ENCODE measurements at places on chromosomes 16 and 17.

- DNase-seq: no peak
- H3K27me3 ChIP-seq: no peaks in the 10 kb centered on the region
- no peaks in the 10 kb centered on the region for H3K4me1 ChIP-seq
- no peaks in the 10 kb centered on the region for H3K36me3 ChIP-seq
- H3K4me3 ChIP-seq: no peak overlapping the region
These were observed 88.0 kb downstream of the TMEM100 start for GRCh38 chr17:55634702-55635101.

DNA sequence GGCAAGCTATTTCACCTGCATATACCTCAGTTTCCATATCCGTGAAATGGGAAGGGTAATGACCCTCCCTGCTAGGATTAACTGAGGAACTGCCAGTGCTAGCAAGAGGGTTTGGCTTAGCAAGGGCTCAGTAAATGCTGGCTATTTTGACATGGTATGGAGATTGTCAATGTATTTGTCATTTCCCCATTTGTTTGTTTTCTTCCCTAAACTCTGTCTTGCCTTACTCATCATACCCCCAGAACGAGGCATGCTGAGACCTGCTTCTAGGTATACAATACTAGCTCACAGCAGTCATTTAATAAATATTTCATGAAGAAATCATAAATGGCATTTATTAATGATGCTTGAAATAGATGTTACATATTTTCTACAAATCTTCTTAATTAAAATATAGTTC is 124.0 kb downstream of the DYNLRB2 start:
- no peak overlapping the region for H3K4me3 ChIP-seq
- no peak overlapping the region for H3K27ac ChIP-seq
- no peak for DNase-seq

DNA sequence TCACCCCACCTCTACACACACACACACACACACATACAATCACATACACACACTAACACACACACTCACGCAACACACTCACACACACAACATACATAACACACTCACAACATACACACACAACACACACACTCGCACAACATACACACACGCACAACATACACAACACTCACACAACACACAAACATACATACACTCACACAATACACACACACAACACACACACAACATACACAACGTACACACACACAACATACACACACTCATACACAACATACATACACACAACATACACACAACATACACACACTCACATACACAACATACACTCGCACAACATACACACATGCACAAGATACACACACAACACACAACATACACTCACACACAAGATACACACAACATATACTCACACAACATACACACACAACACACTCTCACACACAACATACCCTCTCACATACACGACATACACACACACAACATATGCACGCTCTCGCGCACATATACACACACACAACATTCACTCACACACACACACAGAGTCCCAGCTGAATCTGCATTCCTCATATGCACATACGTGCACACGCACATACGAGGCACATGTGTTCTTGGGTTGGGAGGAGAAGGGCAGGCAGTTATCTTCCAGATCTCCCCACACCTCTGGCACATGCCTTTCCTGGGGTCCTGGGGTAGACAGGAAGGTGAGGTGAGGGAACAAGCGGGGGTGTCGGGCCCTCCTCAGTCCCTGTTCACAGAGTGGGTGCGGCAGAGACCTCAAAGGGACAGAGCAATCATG is 1.1 kb downstream of the ASGR2 start:
- no peak for DNase-seq
- no peaks in the 10 kb centered on the region for H3K36me3 ChIP-seq
- H3K27me3 ChIP-seq: no peaks in the 10 kb centered on the region
- no peak overlapping the region for H3K4me3 ChIP-seq
- H3K4me1 ChIP-seq: no peaks in the 10 kb centered on the region

DNA sequence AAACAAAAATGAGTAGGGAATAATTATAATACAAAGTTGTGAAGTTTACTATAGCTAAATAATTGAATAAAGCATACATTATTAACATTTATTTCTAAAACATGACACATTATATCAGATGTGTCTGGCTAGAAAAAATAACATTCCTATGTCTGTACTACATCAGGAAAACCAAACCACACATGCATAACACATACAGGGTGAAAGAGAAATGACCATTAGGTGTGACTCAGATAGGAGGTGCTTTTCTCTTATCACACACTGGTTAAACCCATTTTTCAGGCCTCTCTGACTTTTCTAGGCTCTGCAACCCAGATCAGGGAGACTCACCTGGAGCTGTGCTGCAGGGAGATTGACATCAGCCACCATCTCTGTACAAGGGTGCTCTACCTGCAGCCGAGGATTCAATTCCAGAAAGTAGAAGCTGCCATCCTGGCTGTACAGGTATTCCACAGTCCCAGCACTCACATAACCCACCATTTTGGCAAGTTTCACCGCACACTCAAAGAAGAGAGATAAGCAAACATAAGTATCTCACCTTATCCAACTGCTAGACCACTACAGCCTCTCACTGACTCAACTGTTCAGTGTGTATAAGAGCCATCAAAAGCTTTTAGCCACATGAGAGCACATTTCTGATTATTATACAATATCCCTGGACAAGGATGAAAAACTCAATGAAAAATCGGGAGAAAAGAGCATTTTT is 116.6 kb upstream of the C17orf78 start:
- no peak for DNase-seq
- no peaks in the 10 kb centered on the region for H3K4me1 ChIP-seq
- H3K4me3 ChIP-seq: no peak overlapping the region
- no peak overlapping the region for H3K27ac ChIP-seq

- H3K4me3 ChIP-seq: no peak overlapping the region
- H3K36me3 ChIP-seq: no peaks in the 10 kb centered on the region
- DNase-seq: no peak
- H3K27ac ChIP-seq: no peak overlapping the region
- no peaks in the 10 kb centered on the region for H3K27me3 ChIP-seq
These were observed 8.2 kb downstream of the LRRC37B start for GRCh38 chr17:32015245-32016013.

DNA sequence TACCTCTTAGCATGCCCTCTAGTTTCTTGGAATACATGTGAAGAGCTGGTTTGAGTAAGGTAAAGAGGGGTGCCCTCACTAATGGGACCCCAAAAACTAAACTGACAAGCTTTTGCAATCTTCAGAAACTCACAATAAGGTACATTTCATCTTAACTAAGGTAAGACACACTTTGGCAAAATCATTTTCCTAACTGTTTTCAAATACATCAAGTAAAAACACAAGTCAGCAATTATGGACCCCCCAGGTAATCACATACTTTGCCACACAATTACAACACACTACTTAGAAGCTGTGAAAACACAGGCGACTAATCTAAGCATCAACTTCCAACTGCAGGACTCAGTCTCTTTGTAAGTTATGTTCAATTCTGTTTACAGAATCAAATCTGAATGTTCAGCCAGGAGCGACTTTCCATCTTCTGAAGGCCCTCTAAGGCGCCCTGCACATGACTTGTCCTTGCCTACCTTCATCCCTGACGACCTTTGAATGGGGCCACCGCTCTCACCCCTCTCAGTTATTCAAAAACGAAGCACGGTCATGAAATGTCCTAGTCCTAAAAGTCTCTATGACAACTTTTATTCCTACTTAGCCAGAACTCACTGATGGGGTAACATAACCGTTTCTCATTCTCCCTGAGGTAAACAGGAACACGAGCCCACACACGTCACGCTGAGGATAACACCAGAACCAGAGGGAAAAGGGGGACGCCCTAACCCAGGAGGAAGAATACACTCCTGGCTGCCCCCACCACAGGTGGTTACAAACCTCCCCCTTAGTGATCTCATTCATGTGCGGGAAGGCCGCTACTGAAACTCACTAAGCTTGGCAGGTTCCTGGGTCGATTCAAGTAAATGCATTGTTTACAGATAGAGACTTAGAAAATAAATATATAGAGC is 5.5 kb downstream of the CREBBP start:
- H3K4me3 ChIP-seq: peak overlapping the region; percentile 5
- H3K4me1 ChIP-seq: peaks cover 83% of the 10 kb centered on the region
- no peak for DNase-seq
- H3K27ac ChIP-seq: no peak overlapping the region
- no peaks in the 10 kb centered on the region for H3K36me3 ChIP-seq

- no peak for DNase-seq
- no peak overlapping the region for H3K4me3 ChIP-seq
- no peaks in the 10 kb centered on the region for H3K27me3 ChIP-seq
These were observed 67.8 kb downstream of the GRIN2A start for GRCh38 chr16:10114409-10114808.

DNA sequence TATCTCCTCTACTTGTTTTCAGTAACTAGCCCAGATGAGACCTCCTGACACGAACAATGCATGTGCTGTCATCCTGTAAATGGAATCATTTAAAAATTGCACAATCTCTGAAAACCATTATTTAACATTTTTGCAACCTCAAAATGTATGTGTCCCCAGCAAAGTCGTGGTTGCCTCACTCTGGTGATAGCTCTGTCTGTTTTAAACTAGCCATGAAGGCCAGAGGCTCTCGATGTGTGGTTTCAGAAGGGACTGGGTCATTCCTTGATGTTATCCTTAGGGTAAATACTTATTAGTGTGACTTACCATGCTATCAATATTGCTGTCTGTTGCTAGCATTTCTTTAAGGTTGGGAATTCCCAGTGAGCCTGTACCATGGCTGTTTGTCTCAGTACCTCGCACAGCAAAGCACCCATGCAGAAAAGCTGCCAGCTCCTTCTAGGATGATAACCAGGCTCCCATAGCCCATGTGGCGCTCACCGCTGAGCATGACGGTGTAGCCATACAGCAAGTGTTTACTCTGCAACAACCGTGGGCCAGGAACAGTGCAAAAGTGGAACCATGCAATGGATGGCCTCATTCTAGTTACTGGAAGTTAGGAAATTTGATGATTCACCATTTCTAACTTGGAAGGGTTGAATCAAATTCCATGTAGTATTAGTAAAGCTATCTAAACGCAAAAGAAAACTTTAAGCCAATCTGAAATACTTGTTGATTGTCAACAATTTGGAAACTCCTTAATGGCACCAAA is 2.9 kb upstream of the PGS1 start:
- no peaks in the 10 kb centered on the region for H3K36me3 ChIP-seq
- H3K4me3 ChIP-seq: no peak overlapping the region
- no peaks in the 10 kb centered on the region for H3K27me3 ChIP-seq
- H3K27ac ChIP-seq: no peak overlapping the region
- DNase-seq: no peak

- peaks cover 35% of the 10 kb centered on the region for H3K4me1 ChIP-seq
- H3K27me3 ChIP-seq: no peaks in the 10 kb centered on the region
- no peak for DNase-seq
- H3K4me3 ChIP-seq: no peak overlapping the region
These were observed 85.5 kb upstream of the CREBBP start for GRCh38 chr16:3965781-3966582.

- H3K4me3 ChIP-seq: no peak overlapping the region
- H3K4me1 ChIP-seq: no peaks in the 10 kb centered on the region
These were observed 119.6 kb upstream of the CNTNAP4 start for GRCh38 chr16:76157629-76158028.

DNA sequence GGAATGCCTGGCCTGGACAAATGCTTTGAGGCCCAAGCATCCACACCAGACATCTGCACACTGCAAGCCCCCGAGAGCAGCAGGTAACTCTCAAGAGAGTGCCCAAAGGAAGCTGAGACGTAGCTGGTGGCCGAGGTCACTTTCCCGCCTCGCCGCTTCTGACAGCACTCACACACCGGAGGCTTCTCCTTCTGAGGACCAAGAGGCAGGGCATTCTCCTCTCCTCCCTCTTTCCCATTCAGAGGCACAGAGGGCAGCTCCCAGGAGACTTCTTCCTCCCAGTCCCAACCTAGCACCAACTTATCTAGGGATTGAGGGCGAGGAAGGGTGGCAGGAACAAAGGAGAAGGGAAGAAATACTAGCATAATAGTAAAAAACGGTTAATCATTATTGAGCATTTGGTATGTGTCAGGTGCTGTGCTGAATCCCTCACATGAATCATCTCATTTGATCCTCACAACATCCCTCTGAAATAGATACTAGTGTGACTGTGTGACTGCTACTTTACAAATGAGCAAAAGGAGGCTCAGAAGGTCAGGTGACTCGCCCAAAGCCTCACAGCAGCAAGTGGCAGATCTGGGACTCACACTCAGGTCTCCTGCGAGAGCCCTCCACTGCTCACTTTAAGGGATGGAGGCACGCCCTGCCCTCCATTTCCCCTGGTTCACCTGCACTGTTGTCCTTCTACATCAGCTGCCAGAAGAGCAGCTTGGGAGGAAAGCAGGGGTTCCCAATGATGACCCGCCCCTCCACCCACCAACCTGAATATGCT is 41.8 kb downstream of the MYO18A start:
- no peaks in the 10 kb centered on the region for H3K27me3 ChIP-seq
- H3K4me3 ChIP-seq: peak overlapping the region; percentile 68
- peak overlapping the region; percentile 81 for H3K27ac ChIP-seq
- DNase-seq: no peak
- peaks cover 21% of the 10 kb centered on the region for H3K4me1 ChIP-seq
- no peaks in the 10 kb centered on the region for H3K36me3 ChIP-seq

DNA sequence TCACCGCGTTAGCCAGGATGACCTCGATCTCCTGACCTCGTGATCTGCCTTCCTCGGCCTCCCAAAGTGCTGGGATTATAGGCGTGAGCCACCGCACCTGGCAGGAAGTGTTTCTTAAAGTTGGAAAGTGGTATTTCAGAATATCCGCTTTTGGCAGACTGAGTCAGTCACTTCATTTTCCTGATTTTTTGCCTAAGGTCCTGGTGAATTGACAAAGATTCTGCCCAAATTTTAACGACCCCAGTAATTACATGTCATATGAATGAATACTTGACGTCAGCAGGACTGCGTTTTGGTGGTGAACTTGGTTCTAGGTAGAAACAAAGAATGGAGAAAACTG is 4.5 kb upstream of the BRCA1 start:
- no peak for DNase-seq
- peak overlapping the region; percentile 67 for H3K27ac ChIP-seq
- peaks cover 15% of the 10 kb centered on the region for H3K4me1 ChIP-seq
- peaks cover 8% of the 10 kb centered on the region for H3K36me3 ChIP-seq

- no peak for DNase-seq
- no peaks in the 10 kb centered on the region for H3K4me1 ChIP-seq
- no peak overlapping the region for H3K4me3 ChIP-seq
- H3K36me3 ChIP-seq: no peaks in the 10 kb centered on the region
- no peak overlapping the region for H3K27ac ChIP-seq
These were observed 13.0 kb downstream of the TLE7 start for GRCh38 chr16:71428883-71429282.

- H3K4me3 ChIP-seq: no peak overlapping the region
- no peak overlapping the region for H3K27ac ChIP-seq
- peaks cover 10% of the 10 kb centered on the region for H3K4me1 ChIP-seq
- no peak for DNase-seq
These were observed 412.4 kb upstream of the ERCC4 start for GRCh38 chr16:13507530-13507929.

Data from thoracic aorta (tissue), 2 donors.